Panc1 (cell line): ENCODE measurements at places on chromosomes 16 and 17.

- no peak for DNase-seq
These were observed 13.7 kb downstream of the HIC1 start for GRCh38 chr17:2068519-2069051.

GRCh38 chr17:67602974-67603373 lies 114.8 kb upstream of the NOL11 start:
- DNase-seq = peak; percentile 13

DNA sequence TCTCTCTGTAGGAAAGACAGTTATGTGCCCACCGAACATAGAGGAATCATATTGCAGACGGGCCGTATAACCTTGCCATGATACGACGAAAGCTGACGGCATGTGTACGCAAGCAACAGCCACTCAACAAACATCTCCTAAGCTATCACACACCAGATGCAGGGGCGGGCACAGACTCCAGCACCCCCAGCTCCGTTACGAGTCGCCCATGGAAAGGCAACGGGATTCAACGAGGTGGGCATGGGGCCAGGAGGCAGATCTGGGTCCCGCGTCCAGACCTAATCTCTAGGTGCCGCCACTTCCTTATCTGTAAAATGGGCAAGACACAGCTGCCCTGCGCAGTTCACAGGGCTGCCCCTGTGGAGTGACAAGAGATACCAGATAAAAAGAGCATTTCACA lies 35.6 kb downstream of the ABR start:
- DNase-seq = no peak

- no peak for DNase-seq
These were observed 17.2 kb upstream of the ASIC2 start for GRCh38 chr17:33310296-33310695.

- no peak for DNase-seq
These were observed 6.6 kb upstream of the PMP22 start for GRCh38 chr17:15271741-15272140.

GRCh38 chr17:15012351-15012980 lies 252.7 kb downstream of the PMP22 start:
- DNase-seq = no peak

- peak; percentile 74 for DNase-seq
These were observed at the start of gene PRPSAP1 for GRCh38 chr17:76353599-76354316. Gene PRPSAP1 (minus strand): TSS chr17:76353916. CDS start chr17:76353703, 213 bp downstream.

- DNase-seq = no peak
These were observed 11.0 kb downstream of the C17orf67 start for GRCh38 chr17:56822725-56823124.

- no peak for DNase-seq
These were observed 7.9 kb upstream of the CLDN9 start for GRCh38 chr16:3004781-3005284.

DNA sequence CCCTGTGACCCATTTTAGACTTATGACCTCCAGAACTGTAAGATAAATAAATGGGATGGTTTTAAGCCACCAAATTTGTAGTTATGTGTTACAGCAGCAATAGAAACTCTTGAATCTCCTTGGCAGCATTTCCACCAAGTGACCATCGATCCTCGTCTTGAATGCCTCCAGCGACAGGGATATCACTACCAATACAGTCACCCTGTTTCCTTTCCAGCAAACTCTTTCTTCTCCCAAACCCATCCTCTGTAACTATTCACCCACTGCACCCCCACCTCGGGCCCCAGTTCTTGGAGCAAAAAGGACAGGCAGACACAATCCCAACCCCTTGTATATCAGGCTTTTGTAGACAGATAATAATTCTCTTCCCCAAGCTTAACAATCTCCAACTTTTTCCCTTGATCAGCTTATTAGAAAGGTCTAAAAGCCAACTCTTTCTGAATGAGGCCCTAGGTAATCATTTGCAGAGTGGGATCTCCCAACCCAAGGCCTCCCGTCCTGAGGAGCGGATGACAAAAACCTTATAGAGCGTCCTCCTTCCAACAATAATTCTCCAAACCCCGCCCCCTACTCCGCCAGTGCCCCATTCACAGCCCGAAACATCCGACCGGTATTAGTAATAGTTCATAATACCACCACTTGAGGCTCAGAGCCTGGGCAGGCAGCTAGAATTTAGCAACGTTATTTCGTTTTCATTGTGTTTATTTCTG lies 14.7 kb upstream of the PLLP start:
- no peak for DNase-seq

- no peak for DNase-seq
These were observed 204.9 kb upstream of the KCNJ16 start for GRCh38 chr17:69870091-69870530.

DNA sequence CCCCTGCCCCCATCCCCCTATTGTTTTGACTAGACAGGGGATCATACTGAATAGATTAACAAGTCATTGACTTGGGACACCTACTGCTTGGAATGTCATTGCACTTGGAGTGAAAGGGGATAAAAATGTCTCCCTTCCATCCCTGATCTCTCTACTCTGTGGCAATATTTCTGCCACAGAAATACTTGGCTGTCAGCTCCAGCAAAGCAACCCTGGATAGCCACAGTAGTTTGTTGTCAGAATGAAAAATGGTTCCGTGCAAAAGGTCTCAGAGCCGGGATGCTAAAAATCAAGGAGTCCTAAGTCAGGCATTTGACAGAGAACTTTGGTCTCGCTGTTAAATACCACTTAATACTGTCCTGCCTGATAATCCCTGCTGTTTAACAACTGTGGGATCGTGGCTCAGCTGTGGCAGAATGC lies 722.0 kb upstream of the SOX9 start:
- no peak for DNase-seq

GRCh38 chr17:37481001-37481665 lies 8.6 kb upstream of the DUSP14 start:
- DNase-seq = no peak

GRCh38 chr16:57620335-57621231 lies 7.8 kb upstream of the ADGRG1 start:
- DNase-seq = no peak

- DNase-seq = no peak
These were observed 15.1 kb downstream of the FAM117A start for GRCh38 chr17:49748791-49749190.

- no peak for DNase-seq
These were observed 26.0 kb downstream of the FCSK start for GRCh38 chr16:70480127-70481105.

GRCh38 chr16:46906360-46907060 lies 22.3 kb downstream of the GPT2 start:
- no peak for DNase-seq

GRCh38 chr16:72517154-72517553 lies 345.2 kb upstream of the PMFBP1 start:
- no peak for DNase-seq

DNA sequence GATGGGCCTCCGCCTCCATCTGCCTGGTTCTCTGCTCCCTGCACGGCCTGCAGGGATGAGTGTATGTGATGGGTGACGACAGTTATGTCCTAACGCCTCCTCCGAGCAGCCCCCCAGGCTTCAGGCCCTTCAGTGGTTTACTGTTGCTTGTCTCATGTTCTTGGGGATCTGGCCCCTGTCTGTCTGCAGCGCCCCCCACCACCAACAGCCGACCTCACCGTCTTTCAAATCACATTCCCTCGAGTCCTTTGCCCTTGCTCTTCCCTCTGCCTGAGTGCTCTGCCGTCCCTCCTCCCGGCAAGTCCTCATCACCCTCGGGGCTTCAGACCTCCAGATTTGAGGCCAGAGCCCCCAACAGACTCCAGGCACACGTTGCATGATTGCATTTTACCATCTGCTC lies 18.2 kb downstream of the METTL22 start:
- no peak for DNase-seq

DNA sequence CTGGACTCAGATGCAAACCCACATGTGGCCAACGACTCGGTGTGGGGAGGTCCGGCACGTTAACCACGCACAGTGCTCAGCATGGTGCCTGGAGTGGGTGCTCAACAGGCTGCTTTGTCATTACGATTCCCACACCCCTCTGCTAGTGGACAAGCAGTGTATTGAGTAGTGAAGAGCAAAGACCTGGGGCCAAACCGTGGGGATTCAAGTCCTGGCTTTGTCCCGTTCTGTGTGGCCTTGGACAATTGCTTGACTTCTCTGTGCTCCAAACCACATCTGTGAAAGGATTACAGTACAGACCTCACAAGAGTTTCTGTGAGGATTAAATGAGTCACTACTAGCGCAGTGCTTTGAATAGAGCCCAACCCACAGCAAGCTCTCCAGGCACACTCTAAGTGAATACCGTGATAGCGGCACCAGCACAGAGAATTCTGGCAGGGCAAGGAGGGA lies 33.8 kb downstream of the TRPV2 start:
- no peak for DNase-seq

DNA sequence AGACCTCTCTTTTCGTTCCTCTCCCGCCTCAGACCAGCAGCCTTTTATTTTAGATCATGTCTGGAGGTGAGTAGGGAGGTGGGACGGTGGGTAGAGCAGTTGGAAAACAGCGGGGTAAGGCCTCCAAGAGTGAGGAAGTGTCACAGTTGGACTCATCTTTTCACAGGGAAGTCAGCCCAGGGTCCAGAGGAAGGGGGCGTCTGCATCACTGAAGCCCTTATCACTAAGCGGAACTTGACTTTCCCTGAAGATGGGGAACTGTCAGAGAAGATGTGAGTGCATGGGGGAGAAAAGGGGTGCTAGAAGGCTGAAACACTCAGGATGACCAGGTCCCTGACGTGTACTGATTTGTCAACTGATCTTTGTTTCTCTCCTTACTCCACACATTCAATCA lies 461 bp downstream of the LRRC46 start:
- no peak for DNase-seq
